ENCODE measurements at places on chromosomes 16 and 17.

GRCh38 chr16:56493126-56493525 is 26.7 kb downstream of the BBS2 start:
- DNase-seq = no peak

DNA sequence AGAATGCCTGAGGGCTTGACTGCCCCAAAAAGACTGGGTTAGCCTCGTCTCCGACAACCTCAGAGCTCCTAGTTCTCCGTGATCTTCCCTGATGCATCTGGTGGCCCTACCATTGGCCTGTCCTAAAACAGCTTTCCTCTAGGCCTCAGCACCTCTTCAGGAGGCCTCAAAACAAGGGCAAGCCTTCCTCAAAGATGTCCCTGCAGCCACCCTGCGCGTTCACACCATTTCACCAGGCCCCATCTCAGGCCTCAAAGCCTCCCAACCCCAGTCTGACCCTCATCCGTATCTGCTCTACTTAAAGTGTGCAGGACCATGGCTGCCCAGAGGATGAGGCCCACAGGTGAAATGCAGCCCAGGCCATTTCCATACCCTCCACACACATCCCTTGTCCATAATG is 7.4 kb downstream of the ALOXE3 start:
- no peak for DNase-seq

- no peak for DNase-seq
Measured at GRCh38 chr16:10297341-10298006, 88.4 kb upstream of the ATF7IP2 start.

DNA sequence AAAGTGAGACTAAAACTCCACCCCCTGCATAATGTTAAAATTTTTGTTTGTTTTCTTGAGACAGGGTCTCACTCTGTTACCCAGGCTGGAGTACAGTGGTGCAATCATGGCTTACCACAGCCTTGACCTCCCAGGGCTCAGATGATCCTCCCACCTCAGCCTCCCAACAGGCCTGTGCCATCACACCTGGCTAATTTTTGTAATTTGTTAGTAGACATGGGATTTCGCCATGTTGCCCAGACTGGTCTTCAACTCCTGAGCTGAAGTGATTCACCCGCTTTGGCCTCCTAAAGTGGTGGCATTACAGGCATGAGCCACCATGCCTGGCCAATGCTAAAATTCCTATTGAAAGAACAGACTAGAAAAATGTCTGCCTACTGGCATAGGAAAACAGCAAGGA is 103.8 kb downstream of the TRIM37 start:
- DNase-seq = no peak

GRCh38 chr17:43734376-43734775 is 24.2 kb downstream of the SOST start:
- no peak for DNase-seq

GRCh38 chr16:67430977-67431774 is at the start of gene HSD11B2:
HSD11B2 (plus strand) TSS chr16:67431121; CDS start chr16:67431249, 128 bp downstream.
- peak; percentile 63 for DNase-seq

DNA sequence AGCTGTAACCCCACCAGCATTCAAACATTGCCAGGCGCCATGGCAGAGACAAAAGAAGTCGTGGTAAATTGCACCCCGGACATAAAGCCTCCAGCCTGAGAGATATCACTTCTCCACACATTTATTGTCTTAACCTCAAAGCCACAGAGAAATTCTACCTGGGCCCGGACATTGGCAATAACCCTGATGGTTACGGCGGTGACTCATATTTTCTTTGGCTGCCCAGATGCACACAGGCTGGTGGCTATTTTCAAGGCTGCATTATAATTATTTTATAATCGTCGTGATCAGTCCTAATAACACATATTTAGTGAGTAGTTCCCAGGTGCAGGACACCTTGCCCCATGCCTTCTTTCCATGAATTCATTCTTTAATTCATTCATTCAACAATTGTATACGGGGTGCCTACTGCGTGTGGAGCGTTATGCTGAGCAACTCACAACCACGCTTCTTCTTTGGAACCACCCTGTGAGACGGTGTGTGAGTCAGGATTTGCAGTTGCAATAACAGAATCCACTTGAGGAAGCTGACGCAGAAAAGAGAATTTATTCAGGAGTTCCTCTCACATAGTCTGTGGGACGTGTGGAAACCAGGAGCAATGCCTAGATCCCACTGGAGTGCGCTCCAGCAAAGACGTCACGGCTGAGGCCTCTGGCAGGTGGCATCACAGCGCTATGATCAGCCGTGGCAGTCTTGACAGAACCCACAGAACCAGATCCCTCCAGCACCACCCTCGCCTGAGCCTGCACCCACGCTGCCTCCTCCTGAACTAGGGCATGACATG is 245.7 kb downstream of the FOXL1 start:
- DNase-seq = no peak
